ENCODE measurements at places on chromosomes 5 and 9.

GRCh38 chr9:127777368-127777980 is 992 bp downstream of the SH2D3C start:
- no peak for DNase-seq

GRCh38 chr9:124030969-124031451 is 19.4 kb downstream of the LHX2 start:
- DNase-seq, result no peak

DNA sequence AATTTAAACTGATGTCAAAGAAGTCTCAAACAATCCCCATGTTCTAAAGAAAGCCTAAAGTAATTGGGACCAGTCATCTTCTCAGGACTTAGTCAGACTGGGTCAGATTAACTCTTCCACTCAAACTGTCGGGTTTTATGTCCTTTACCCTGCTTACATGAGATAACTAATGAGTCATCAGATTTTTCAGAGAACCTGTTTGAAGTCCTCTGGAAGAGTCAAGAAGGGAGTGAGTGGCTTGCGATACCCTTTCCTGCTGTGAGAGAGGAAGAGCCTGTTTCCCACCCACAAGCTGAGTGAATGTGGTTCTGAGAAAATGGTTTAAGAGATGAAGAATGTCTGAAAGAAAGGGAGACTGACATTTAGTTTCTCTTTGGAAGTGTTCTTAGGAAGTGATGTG is 1866.7 kb upstream of the C9orf72 start:
- DNase-seq, result no peak

DNA sequence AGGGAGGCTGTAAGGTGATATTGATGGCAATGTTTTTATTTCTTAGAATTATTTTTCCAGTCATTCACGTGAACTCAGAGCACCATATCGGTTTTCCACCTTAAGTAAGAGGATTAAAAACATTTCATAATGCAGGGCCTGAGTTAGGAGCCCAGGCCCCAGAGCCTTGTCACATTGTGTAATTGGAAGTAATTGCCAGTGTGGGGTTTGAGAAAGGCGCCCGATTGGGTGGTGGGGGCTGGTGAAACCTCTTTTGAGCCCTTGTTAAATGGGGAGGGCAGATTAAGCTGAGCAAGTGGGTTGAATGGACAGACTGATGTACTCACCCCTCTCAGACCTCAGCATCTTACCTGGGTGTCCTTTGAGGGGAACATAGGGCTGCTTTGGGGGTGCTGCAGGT is 116.7 kb upstream of the PITX1 start:
- DNase-seq, result no peak

GRCh38 chr9:98563212-98563907 is 145.4 kb downstream of the GABBR2 start:
- DNase-seq, result no peak

DNA sequence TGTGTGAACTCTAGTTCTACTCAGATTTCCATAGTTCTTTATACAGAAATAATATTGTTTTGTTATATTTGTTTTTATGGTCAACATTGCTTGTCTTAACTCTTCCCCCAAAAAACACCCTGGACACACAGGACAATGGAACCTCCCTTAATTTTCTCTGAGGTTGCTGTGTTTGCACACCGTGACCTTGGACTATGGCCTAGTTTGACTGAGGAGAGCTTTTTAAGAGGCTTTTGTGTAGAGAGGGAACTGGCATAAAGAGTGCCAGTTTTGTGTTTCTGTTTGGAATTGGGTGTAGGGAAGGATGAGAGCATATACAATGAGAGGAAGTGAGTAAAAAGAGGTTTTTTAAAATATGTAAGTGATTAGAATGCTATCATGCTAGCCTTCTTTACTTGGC is 101.1 kb upstream of the MEF2C start:
- DNase-seq, result no peak

DNA sequence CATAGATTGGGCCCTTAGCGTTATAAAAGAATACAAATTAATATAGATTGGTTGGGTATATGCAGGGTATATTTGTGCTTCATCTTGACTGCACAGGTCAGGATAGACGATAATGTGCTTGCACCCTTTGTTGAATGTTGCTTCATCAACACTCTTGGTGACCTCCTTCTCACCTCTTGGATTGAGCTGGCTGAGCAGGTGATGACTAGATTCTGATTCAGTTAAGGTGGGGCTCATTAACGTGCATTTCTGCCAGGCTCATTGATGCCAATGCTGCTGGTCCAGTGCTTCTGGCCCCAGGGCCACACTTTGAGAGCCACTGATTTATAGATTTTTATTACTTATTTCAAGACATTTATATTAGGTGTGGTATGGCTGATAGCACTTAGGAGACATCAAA is 27.7 kb downstream of the PCSK5 start:
- no peak for DNase-seq

DNA sequence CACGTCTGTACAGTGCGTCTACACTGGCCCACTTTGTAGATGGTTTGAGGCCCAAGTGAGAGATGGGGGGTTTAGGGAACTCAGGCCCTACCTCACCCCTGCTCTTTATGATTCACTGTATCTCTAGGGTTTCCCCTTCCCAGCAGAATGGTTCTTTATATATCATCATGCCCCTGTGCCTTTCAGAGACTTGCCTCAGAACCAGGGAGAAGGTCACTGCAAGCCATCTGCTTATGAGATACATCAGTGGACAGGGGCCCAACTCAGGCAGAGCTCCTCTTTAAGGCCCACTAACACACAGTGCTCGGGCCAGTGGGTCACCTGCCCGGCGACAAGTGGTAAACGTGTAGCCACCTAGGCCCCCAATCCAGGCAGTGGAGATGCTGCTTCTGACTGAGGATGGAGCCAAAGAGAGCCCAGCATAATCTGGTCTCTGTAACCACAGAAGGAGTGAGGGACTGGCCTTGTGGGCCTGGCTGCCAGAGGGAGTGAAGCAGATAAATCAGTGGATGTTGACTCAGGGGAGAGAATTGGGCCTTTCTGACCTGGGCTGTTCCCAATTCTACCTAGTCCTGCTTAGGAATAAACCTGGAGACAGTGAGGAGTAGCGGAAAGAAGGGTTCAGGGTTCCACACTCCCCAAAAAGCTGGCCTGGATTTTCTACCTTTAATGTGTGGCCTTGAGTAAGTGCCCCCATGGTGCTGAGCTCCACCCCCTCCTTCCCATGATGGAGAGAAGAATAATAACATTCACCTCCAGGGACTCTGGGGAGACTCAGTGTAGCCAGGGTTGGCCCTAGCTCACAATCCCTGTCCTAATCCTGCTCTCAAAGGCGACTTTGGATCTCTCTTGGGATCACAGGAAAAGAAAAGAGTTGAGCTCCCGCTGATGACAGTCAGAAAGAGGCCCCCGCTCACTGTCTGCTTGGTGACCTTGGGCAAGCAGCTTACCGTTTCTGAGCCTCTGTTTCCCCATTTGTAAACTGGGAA is 2.8 kb upstream of the DUSP1 start:
- DNase-seq, result no peak

DNA sequence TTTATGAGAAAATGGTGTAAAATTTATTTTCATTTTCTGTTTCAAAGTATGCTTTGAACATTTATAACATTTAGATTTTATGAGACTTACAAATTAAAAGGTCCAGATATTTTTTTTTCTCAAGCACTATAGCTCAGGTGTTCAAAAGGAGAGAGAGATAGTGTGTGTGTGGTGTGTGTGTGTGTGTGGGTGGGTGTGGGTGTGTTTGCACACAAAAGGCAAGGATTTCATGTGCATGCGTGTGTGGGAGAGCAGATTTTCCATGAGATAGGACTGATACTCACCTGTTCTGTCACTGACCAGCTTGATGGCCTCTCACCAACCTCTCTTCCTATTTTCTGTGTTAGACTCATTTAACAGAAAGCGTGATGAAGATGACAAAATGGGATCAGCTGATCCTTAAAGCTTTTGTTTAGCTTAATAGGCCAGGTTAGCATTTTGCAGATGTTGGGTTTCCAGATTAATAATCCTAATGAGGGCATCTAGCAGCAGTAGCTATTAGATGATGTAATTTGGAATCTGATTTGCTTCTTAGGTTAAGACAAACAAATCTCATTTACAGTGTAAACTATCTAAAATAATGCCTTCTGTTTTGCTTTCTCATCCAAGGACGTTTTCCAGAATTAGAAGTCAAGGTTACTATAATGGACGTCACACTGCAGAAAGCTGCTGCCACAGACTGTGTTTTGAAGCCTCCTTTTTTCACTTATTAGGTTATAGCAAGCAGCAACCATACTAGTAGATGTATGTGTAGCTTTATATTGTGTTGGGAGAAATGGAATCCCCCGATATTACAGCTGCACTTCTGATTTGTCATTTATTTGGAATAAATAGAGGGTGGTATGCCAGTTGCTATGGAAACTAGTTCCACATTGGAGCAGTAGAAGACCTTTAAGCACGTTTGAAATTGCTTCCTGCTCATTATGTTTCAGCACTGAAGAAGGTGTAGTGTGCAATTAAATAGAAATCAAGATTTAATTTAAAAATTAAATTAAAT is 355.6 kb downstream of the TAF11L14 start:
- no peak for DNase-seq

DNA sequence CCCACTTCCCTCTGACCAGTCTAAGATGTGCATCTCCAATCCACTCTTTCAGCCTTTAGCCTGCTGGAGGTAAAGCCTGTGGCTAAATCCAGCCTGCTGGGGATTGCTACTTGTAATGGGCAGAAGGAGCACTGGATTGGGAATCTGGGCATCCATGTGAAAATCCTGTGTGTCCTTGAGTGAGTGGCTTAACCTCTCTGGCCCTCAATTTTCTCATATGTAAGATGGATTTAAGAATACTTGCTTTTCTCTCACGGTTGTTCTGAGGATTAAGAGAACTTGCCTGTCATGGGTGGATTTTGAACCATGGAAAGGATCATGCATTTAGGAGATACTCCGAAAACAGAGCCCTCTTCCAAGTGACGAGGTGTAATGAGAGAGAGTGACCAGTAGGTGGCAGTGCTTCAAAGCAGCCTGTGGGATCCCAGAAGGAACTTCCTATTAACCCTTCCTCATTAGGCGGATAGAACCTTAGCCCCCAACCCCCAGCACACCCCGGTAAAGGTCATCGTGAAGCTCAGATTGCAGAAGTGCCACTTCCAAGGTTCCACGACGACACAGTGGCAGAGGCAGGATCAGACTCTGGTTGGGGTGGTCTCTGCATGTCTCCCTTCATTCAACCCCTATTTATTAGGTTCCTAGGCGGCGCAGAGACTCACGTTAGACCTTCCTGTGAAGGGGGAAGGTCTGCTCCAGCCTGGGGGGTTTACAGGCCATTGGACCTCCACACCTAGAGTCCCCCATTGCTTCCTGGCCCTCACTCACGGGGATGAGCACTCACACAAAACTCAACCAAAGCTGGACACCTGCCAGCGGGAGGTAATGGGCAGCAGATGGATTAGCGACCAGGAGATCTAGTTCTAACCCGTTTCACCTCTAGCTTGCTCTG is 68.7 kb upstream of the ZNF618 start:
- DNase-seq, result no peak

DNA sequence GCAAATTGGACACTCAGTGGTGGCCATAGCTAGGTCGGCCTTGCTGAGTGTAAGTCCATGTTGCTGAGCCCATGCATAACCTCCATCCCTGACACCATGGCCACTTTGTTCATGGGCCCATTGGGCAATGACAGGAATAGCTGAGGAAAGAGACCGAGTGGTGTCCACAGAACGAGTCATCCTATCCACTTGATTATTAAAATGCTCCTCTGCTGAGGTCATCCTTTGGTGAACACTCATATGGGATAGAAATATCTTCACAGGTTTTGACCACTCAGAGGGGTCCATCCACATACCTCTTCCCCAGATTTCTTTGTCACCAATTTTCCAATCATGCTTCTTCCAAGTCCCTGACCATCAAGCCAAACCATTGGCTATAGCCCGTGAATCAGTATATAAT is 63.6 kb downstream of the PPIC start:
- no peak for DNase-seq

GRCh38 chr9:129133082-129133481 is 21.9 kb downstream of the PTPA start:
- DNase-seq, result no peak

Data from stimulated activated CD8-positive, alpha-beta memory T cell treated with anti-CD3 and anti-CD28 coated beads, Interleukin-7, amount 100 ng/mL, for 1 hour (primary cell).